ENCODE measurements at places on chromosomes 16 and 17.
A peak's percentile ranks its signal among the peaks of the same experiment; 100 is the strongest.

DNA sequence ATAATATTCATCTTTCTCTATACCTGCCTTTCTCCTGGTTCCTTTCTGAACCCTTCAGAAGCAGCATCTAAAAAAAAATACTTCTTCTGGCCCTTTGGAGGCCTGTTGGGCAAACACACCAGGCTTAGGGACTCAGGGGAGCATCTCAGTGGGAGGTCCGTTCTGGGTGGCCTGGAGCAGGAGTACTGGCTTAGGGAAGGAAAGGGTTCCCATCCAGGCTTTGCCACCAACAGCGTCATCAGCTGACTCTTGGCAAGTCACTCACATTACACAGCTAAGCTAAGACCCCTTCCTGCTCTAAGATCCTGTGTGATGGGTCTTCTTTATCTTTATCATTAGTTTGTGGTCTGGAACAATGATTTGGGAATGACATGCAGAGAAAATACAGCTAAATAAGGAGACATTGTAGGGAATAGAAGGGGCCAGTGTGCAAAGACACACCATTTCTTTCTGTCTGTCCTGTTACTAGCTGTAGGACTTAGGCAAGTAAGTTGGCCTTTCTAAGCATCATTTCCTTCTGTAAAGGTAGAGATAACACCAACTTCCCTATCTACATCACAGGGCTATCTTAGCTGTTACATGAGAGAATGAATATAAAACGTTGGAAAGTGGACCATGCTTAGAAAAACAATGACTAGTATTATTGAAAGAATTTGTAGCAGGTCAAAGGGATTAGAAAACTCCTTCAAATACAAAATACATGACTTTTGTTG, 9.9 kb downstream of the PCTP start:
- no peak for DNase-seq

DNA sequence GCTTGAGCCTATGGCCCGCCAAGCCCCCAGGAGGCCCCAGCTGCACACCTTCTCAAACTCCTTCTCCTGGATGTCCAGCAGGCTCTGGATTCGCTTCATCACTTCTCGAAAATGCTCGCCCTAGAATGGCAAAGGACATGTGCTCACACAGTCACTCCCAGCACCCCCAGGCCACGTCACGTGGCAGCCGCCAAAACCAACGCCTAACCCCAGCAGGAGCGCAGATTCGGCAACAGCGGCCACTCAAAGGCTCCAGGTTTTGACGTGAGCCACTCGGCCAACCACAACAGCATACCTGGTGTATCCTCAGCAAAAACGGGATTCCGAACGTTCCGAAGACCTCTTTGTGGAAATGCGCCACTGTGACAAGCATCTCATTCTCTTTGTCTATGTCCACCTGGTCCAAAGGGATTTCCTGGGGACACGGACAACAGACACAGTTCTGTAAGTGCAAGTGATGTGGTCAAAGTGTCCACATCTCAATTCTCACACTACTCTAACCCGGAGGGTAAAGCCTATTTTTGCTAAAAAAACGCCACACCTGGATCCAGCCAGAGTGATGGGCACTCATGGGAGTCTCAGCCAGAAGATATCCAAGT, 12.7 kb downstream of the LITAFD start:
- no peak for DNase-seq

- DNase-seq, result no peak
Measured at GRCh38 chr17:12745486-12745885, 43.8 kb upstream of the ARHGAP44 start.

DNA sequence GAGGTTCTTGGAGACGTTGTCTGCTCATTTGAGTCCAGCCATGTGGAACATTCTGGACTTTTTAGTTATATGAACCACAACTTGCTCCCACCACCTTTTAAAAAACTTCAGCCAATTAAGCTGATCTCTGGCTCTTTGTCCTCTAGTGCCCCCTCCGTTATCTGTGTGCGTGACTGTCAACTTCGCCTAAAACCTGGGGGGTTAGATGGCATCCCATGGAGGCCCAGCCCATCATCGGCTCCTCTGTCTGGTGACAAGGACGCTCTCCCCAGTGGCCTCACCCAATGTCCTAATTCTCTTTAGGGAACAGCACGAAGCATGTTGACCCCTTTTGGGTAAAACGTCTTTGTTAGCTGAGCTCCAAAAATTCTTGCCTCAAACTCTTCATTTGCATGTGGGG, 341.0 kb upstream of the TNRC6C start:
- no peak for DNase-seq

DNA sequence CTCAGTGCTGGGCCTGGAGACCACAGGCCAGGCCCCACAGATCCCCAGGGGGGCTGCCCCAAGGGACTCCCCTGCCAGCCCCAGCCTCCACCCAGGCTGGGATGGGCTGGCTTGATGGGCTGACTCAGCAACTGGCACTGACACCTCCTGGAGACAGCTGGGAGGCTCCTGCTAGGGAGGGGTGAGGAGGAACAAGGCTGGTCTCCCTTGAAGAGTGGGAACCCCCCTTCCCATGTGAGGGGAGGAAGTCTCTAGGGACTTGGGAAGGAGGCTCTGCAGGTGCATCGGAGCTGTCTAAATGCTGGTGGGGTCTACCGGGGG, 10.4 kb downstream of the NHERF1 start:
- no peak for DNase-seq

DNA sequence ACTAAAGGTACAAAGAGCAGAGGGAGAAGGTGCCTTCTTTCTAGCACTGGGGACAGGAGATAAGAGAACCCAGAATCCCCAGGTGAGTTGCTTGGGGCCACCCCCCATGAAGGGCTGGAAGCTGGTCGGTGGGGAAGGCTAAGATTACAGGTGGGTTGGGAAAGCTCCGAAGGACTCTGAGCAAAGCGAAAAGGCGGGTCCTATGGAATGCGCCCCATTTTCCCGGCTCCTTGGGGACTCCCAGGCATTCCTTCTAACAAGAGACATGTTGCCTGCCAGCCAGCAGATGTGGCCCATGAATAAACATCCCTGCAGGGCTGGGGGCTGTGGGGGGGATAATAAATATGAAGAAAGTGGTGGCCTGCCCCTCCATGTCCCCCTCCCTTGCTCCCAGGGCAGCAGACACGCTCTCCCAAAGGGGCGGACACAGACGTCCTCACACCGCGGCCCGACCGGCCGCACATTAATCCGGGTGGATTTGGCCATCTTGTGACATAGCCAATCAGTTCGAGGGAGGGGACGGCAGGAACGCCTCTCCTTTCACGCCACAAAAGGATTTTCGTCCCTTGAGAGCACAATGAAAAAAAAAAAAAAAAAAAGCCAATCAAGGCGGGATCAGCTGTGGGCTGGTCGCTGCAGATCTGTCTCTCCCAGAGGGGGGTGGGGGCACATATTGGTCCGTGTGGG, 98.5 kb downstream of the SOX9 start:
- DNase-seq, result no peak

- DNase-seq, result no peak
Measured at GRCh38 chr16:11692171-11692570, 23.9 kb downstream of the SNN start.

DNA sequence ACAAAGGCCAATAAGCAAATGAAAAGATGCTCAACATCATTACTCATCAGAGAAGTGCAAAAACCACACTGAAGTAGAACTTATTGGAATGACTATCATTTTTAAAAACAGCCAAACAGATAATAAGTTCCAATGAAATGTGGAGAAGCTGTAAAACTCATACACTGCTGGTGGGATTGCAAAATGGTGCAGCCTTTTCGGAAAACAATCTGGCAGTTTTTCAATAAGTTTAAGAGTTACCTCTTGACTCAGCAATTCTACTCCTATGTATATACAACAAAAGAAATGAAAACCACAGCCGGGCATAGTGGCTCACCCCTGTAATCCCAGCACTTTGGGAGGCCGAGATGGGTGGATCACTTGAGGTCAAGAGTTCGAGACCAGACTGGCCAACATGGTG, 49.3 kb downstream of the AKAP10 start:
- DNase-seq, result no peak

GRCh38 chr17:55238931-55239297, 25.8 kb upstream of the HLF start:
- no peak for DNase-seq

GRCh38 chr17:66076546-66077190, 115.3 kb downstream of the CEP112 start:
- DNase-seq, result no peak

DNA sequence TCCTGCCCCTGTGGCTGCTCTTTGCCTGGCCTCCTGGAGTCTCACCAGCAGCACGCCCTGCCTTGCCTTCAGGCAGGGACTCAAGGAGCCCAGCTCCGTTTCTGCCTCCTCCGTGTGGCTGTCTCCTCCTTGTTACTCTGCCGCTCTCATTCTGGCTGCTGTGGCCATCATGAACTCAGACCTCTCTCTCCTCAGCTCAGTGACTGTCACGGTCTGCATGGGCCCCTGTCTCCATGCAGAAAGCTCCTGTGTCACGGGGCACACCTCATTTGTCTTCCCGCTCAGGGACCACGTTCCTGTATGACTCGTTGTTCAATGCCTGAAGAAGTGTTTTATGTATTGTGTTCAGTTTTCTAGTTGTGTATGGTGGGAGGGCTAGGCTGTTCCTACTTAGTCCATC, 25.3 kb downstream of the RPTOR start:
- DNase-seq, result no peak

DNA sequence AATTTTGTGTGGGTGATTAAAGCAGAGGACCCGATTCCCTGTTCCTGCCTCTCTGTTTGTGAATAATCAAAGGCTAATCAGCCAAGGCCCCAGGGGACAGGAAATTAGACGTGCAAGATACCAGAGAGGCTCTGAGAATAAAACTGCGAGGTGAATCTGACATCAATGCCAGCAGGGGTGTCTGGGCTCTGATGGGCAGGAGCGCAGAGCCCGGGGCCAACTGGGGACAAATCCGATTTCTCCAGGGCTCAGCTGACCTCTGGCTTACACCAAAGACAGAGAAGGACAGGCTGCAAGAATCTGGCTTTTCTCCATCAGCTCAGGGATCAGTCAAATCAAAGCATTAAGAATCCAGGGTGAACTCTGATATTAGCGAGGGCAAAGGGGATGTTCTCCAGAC, 174.3 kb downstream of the XYLT1 start:
- DNase-seq, result no peak

- no peak for DNase-seq
Measured at GRCh38 chr17:62714016-62714777, 86.7 kb downstream of the MRC2 start.

DNA sequence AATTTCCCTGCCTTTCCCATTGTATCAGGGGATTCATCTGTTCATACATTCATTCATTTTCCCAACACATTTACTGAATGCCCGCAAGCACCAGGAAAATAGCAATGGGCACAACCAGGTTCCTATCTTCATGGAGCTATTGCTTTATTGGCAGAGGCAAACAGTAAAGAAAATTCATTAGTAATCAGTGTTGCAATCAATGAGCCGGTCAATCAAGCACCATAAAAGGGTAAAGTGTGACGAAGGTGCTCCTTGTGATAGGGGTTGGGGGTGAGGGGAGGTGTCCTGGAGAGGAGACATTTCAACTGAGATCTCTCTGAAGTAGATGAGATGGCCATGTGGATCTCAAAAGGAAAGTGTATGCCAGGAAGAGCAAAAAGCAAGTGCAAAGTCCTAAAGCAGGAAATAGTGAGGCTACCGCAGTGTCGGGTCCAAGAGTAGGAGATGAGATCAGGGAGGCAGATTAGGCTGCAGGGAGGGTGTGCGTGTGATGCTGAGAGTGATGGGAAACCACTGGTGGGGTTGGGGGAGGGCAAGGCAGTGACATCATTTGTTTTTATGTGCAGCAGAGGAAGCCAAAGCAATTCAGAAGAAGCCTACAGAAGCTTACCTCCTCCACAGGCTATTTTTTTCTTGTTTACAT, 28.4 kb downstream of the CDH13 start:
- peak; percentile 53 for DNase-seq

GRCh38 chr17:34169496-34169895, 85.6 kb upstream of the CCL2 start:
- DNase-seq, result no peak

GRCh38 chr17:19386974-19387920, at the start of gene MFAP4:
Gene MFAP4 (minus strand): TSS chr17:19387190. CDS start chr17:19387155, 35 bp downstream.
- DNase-seq, result no peak

GRCh38 chr17:27049104-27049784, 244.7 kb upstream of the WSB1 start:
- no peak for DNase-seq

DNA sequence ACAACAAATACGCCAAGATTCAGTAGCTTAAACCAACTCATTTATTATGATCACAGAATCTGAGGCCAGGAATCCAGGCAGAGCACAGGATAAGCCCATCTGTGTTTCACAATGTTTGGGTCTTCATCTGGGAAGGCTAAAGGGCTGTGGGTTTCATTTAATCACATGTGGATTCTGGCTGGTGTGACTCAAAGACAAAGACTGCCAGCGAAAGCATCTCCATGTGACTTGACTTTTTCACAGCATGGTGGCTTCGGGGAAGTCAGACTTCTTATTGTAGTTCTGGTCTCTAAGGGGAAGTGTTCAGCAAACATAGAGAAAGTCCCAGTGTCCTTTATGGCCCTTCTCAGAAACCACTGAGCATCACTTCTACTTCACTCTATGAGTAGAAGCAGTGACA, 1014.4 kb upstream of the GOT2 start:
- no peak for DNase-seq

GRCh38 chr16:77206533-77206932, 7.3 kb downstream of the SYCE1L start:
- no peak for DNase-seq

DNA sequence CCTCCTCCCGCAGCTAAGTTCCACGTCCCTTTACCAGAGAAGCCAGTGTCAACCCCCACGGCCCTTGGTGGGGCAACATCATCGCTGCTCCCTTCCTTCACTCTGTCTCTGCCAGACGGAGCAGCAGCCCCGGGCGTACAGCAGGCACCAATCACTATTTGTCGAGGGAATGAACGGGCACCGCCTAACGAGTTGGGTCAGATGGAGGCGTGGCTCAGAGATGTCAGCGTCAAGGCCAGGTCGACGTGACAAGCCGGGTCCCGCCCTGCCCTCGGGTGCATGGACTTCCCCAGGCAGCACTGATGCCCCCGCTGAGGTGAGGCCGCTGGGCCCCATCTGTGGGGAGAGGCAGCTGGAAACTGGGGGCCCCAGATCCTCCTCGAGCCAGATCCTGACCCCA, 50.0 kb downstream of the CBFA2T3 start:
- DNase-seq, result no peak

- DNase-seq, result no peak
Measured at GRCh38 chr17:37247825-37248224, 128.0 kb upstream of the C17orf78 start.

GRCh38 chr16:17320009-17320408, 150.8 kb downstream of the XYLT1 start:
- DNase-seq, result no peak
